ENCODE measurements at places on chromosomes 3 and 15.

DNA sequence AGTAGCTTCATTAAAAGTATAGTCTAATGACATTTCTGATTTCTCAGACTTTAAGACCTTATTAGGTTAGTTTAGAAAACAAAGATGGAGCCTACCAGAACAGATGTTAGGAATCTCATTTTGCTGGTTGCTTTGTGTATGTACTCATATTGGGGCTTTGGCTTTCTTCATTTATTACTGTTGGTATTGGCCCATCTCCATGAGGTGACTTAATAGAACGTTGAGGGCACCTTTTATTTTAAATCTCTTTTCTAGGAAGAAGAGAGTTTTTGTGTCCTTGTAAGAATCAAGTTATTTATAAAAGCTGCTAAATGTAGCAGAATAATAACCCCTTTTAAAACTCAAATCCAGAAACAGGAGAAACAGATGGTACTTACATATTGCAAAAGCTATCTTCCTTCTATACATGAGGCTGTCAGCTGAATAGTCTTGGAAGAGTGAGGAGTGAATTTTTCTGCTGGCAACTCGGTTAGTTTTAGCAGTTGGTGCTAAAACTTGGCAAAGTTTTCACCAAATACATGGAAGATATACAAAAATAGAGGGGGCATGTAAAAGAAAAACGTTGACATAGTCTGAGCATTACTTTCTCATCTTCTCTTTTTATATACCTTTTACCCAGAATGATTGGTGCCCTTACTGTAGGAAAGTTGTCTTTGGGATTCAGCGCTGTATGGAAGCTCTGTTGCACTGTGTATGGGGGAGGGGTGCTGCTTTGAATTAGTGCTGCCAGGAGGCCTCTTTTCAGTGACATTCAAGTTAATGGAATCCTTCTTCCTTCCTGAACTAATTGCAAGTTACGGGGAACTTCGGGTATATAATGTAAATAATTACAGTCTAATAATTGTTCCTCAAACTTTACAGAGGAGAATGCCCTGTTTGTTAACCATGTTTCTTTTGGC is 35.8 kb downstream of the CTNNB1 start:
- DNase-seq: no peak

DNA sequence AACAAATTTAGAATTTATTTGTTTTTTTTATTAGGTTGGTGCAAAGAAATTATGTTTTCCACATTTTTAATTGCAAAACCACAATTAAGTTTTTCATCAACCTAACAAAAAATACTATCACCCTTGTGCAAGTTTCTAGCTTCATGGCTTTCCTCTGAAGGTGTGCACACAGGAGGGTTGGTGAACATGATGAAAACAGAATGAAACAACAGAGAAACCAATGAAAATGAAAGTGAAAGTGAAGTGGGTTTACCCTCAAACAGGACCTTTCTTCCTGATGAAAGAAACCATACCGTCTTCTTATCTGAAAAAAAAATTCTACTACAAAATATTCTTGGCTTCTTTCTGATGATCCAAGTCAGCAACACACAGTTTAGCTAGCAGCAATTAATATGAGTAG is 71.9 kb upstream of the FEZF2 start:
- DNase-seq: no peak

DNA sequence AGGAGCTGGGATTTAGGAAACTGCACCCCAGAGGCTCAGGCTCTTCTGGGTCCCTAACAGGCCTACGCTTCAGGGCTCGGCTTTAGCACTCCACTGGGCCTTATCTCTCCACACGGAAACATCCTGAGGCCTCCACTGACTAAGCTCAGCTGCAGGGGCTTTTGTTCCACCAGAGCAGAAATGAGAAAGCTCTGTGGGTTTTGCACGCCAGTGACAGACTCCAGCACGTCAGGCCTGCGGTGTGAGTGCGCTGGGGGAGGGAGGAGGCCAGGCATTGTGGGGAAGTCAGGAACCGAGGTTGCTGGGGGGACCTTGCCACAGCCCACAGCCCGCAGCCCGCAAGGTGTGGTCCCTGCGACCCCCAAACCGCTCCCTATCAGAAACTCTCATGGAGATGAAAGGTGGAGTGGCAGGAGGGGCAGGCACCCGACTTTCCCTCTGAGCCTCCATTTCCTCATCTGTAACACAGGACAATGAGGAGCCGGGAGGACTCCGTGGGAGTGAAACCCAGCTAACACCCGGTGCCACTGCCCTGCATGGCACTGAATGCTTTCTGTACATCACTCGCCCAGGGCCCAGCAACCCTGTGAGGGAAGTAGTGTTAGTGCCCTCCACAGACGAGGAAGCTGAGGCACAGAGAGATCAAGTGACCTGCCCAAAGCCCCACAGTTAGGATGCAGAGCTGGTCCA is 106.5 kb downstream of the TPRA1 start:
- DNase-seq: no peak

- DNase-seq: no peak
Observed at GRCh38 chr3:158532099-158532734, 38.8 kb upstream of the MLF1 start.

- DNase-seq: no peak
Observed at GRCh38 chr15:41585127-41586047, 26.4 kb downstream of the TYRO3 start.

DNA sequence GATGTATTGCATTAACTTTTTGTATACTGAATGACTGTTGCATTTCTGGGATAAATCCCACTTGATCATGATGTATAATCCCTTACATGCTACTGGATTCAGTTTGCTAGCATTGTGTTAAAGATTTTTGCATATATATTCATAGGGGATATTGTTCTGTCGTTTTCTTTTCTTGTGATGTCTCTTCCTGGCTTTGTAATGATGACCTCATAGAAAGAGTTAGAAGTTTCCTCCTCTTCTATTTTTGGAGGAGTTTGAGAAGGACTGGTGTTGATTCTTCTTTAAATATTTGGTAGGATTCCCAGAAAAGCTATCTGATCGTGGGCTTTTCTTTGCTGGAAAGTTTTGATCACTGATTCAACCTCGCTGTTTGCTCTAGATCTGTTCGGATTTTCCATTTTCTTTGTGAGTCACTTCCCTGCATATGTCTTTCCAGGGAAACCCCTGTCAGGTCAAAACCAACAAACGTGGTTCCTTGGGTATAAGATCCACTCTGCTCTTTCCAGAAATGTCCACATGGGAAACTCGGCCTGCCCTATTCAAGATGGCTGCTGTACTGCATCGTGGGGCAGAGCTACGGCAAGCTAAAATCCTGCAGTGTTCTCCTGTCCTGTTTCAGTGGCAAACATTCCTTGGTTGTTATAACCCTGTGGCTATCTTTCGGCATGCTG is 120.4 kb downstream of the GABRG3 start:
- no peak for DNase-seq

DNA sequence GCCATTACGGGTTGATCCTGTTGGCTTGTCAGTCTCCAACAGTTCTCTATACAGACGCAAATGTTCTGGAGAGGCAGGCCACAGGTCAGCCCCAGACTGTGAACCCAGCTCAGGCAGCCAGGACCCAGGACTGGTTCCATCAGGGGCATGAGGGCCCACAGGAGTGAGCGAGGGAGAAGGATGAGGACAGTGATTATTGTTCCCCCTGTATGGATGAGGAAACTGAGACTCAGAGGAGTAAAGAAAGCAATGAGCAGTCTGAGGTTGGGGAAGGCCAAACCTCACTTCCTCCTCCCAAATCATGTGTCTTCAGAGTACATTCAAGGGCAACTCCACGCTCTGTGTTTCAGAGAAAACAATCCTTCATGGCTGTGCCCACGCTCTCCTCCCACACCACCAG is 121.9 kb downstream of the RPLP1 start:
- no peak for DNase-seq

GRCh38 chr15:76359152-76359551 is 22.6 kb downstream of the ISL2 start:
- DNase-seq: no peak

- DNase-seq: no peak
Observed at GRCh38 chr3:45571969-45572368, 22.6 kb upstream of the LIMD1 start.

DNA sequence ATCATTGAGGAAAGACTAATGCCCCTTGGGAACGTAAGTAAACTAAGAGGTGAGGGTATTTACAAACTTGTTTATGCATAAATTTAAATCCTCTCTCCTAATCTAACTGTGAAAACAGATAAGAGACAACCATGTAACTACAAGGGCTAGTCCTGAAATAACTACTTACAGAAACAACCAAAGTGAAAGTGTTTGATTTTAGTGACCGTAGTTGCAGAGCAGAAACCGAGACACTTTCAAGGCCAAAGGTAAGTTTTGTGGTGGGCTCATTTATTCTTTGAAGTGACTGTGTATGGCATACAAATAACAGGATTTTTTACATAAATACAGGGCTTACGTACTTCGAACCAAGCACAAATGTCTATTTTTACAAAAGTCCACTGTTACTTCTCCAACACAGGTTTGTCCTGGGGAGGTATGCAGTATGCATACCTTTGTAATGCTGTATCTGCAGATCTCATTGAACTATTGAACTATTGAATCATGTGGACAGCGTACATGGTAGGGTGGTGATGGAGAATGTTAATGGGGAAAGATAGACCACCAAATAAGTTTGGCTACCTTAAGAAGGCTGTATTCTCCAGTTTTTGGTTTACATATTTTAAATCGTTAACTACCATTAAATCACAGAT is 99.6 kb upstream of the RBMS3 start:
- no peak for DNase-seq

DNA sequence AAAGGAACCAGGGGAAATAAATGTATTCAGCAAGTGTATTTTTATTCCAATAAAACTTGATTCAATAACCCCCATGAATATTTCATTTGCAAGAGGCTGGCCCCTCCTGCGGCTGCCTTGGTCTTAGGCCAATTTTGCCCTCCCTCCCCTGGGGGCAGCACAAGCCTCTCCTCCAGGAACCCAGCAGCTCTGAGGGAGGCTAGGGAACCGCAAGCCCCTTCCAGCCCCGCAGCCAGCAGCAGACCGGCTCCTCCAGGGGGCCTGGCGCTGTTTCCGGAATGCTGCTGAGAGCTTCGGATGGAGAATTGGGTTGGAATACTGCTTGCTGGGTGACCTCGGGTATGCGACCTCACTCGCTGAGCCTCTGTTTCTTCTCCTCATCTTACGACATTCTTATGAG is 150.1 kb downstream of the RAB11A start:
- no peak for DNase-seq

- DNase-seq: no peak
Observed at GRCh38 chr3:99394831-99395778, 243.3 kb upstream of the COL8A1 start.

DNA sequence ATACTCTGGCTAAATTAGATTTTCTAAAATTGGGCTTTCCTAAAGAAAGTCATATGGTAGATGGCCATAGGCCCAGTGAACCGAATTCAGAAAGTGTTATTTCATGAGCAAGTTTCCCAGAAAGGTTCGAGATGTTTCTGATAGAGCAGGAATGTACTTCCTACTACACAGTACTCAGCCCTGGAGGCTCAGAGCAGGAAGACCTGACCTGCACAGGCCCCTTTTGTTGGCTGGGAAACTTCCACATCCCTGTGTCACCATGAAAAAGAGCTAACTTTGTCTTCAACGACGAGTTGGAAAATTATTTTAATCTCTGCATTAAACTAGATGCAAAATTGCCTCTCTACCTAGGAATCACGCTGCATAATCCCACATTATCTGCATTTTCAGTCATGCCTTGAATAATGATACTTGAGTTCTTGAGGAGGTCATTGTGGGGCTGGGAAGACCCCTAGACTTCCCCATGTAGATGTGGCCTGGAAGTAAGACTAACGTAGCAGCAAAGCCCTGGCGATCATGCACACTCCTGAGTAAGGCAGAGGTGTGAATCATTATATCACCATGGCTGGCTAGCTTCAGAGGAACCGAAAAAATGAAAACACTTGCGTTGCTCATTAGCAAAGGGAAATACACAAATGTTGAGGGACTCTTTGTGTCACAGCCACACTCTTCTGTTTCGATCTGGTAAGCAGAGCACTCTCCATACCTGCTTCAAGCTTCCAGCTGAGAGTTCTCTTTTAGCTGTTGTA is 47.1 kb downstream of the CMTM7 start:
- DNase-seq: no peak

GRCh38 chr3:158970006-158970405 is 168.2 kb downstream of the MFSD1 start:
- DNase-seq: no peak

DNA sequence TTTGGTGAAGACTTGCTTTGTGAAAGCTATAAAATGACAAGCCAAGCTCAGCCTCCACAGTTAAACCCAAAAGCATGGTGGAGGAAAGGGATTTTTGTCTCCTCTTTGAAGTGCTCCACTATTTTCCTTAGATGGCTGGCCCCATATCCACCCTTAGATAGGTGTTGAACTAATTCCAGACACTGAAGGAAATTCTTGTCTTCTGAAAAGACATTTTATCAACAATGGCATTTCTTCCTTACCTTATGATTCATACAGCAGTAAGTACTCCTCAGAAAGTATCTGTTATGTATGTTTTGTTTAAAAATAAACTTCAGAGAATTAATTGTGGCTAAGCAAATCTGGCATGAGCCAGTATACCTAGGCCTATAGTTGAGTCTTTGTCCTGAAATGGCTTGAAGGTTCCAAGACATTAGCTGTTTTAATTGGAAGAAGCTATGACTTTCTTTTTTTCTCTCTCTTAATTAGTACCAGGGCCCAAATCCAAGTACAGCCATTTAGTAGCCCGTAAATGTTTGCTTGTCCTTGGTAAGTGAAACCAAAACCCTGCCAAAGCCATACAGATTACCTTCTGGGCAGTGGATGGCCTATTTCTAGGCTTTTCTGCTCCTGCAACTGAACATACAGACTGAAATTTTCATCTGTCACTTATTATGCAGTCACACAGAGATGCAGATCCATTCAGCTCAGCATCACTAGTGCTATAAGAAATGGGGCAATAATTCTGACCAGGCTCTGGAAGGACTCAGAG is 5.1 kb upstream of the BFSP2 start:
- no peak for DNase-seq

- no peak for DNase-seq
Observed at GRCh38 chr3:4976109-4976508, 3.1 kb upstream of the BHLHE40 start.

- DNase-seq: no peak
Observed at GRCh38 chr3:37297459-37297858, 123.1 kb upstream of the LRRFIP2 start.

- no peak for DNase-seq
Observed at GRCh38 chr3:15287565-15288330, 44.6 kb downstream of the SH3BP5 start.

- DNase-seq: no peak
Observed at GRCh38 chr3:9761919-9762318, 7.8 kb downstream of the CAMK1 start.

DNA sequence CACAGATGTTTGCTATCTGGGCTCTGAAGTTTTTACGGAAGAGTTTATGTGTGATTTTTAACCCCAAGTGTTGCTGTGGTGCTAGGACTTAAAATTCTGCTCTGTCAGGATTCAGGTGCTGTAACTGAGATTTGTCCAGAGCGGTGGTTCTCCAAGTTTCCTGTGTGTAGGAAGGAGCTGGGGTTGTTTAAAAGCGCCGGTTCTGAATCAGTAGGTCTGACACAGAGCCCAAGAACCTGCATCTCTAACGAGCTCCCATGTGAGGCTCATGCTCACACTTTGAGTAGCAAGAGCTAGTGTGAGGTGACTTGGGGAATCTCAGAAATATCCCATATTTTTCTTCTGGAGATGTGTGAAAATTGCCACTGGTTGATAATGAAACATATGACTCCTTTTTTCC is 325.5 kb downstream of the SATB1 start:
- no peak for DNase-seq

- DNase-seq: no peak
Observed at GRCh38 chr15:50278496-50278895, 13.0 kb upstream of the HDC start.

Data from activated T-helper 1 cell treated with Interleukin-2 at 50 U/mL for 16 hours (primary cell).